Thoracic aorta (tissue), 2 donors: ENCODE measurements at places on chromosomes 2 and 18. TPM values are rescaled to one million over a fixed set of nuclear protein-coding genes. Genes with fewer than 3 reads are reported as not detected.

The ALKAL2 gene
- total RNA-seq: 12.7 TPM

The DCAF17 gene
- total RNA-seq: 47.4 TPM

The CHRNG gene
- not detected for total RNA-seq

The RTP5 gene
- total RNA-seq: not detected

The ADCYAP1 gene
- total RNA-seq: 1.3 TPM

The PTPRM gene
- total RNA-seq: 102 TPM

The CTLA4 gene
- total RNA-seq: 1.4 TPM
